ENCODE measurements at places on chromosomes 13 and 19.

GRCh38 chr13:23870356-23871140 lies 18.7 kb downstream of the MIPEP start:
- DNase-seq: no peak

DNA sequence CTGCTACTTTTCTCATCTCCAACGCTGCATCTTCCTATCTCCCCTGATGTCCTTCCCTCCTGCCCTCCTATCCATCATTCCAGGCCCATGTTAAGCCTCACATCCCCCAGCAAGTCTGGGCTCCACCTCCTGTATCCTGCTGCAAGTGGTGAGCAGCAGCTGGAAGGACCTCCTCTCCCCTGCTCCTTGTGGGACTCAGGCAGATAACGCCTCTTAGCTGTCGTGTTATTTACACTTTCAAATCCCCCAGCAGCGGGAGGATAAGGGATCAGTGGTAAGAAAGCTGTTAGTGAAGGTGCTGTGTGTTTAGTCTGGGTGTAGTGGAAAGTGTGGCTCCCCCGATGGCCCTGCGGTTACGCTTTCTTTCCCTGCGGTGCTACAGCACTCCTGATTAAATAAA lies 211.9 kb downstream of the ZNF536 start:
- DNase-seq: no peak

DNA sequence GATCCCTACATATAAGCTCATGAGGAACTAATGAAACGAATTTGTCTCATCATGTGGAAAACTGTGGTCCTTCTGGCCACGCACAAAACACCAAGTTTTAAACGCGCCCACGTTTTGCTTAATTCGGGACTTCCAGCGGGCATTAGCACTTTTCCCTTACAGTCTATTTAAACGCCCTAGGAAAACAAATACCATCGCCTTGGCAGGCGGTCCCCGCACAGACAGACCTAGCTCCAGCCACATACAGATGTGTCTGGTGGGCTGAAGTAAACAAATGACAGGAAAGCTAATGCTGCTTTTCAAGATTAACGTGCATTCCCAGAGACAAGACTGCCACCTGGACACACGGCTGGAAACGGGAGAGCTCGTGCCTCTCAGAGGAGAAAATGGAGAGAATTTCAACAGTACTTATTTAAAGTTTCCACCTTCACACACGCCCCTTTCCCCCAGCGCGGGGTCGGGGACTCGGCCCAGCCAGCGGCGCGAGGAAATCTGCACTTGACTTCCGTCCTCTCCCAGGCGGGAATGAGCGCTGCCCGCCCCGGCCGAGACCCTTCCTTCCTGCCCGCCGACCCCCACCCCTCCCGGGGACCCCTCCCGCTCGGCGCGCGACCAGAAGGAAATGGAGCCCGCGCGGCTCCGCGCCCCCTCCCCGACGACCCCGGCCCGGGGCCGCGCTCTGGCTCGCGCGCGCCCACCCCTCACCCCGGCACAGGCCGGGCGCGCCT lies 931 bp downstream of the USP12 start:
- peak; percentile 12 for DNase-seq

DNA sequence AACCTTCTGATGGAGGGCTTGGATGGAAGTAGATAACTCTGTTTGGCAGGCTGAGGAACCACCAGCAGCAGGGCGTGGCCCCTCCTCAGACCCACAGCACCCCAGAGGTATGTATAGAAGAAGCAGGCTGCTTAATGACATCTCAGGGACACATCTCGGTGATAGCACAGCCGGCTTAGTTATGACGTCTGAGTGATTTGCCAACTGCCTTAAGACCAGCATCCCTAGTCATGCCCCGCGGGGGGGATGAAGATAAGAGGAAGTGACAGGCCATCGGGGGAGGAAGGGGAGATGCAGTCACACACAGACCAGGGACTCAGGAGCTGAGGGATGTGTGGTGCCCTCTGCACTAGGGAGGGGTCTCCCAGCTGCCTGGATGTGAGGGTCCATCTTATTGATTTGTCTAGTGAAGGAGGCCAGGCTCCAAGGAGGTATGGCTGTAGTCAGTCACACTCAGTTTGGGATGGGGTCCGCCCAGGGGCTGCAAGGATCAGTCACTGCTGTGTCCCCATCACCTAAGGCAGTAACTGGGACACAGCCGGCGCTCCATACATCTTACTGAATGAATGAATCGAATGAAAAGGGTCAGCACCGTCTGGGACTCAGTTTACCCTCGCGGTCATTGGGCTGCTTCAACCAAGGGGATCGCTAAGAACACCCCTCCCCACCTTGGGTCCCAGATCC lies 19.2 kb upstream of the ERCC1 start:
- DNase-seq: peak; percentile 30

DNA sequence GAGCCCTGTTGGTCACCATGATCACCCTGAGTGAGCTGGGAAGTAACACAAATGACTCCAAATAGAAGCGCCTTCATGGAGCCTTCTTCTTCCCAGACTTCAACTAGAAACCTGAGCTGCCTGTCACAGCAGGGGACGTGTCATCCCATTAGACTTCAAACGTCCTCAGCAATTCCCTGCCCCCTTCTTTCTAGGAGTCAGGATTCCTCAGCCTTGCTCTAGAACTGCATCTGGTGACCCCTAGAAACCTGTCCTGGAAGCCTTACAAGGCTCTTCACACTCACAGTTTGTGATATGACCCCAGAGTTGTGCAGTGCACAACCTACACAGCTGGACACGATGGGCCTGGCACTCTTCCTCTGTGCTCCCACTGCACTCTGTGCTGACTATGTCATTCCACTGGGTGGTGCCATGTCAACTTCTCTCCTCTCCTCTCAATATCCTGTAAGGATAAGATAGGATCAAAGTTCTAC lies 23.6 kb upstream of the TTYH1 start:
- DNase-seq: no peak

DNA sequence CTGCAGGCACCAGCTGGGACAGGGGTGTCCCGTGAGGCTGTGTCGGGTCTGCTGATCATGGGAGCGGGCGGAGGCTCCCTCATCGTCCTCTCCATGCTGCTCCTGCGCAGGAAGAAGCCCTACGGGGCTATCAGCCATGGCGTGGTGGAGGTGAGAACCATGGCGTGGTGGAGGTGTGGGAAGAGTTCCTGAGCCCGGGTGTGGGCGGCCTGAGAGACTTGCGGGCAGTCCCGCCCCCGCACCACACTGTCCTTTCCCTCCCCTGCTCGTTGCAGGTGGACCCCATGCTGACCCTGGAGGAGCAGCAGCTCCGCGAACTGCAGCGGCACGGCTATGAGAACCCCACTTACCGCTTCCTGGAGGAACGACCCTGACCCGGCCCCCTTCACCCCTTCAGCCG lies 10.7 kb downstream of the APLP1 start:
- DNase-seq: no peak

GRCh38 chr13:88802886-88803285 lies 1131.7 kb downstream of the SLITRK5 start:
- no peak for DNase-seq

- no peak for DNase-seq
These were observed 64.8 kb downstream of the SOX1 start for GRCh38 chr13:112131713-112132113.

DNA sequence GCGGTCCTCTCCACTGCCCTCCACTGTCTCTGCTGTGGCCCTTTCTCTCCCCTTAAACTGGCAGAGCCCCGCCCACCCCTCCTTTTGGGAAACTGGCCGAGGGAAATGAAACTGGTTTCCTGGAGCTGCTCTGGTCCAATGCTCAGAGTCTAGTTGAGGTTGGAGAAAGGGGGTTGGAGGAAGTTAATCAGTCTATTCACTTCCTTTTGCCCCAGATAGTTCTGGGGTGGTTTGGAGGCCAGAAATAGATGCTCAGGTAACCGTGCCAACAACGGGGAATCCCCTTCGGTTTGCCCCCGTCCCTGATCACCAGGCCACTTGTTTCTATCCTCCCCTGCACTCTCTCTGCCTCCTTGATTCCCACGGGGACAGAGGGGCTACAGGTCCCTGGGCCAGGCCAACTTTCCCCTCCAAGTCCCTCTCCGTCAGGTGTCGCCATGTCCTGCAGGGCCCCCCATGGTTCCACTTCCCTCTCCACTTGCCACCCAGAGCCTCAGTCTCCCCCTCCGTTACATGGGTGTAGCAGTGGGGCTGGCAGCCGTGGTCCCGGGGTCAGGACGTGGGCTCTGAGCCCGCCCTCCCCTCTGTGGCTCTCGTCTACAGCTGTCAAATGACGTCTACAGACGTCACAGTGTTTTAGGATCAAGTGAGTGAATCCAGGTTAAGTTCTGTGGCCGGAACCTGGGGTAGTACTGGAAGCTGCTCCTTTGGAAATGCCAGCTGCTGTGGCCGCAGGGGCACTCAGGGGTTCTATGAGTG lies at the start of gene IL4I1:
Gene IL4I1, minus strand, starts transcription at position 25 of the 759 bp plus-strand sequence. CDS start 727 bp downstream, outside the sequence.
- DNase-seq: peak; percentile 73

DNA sequence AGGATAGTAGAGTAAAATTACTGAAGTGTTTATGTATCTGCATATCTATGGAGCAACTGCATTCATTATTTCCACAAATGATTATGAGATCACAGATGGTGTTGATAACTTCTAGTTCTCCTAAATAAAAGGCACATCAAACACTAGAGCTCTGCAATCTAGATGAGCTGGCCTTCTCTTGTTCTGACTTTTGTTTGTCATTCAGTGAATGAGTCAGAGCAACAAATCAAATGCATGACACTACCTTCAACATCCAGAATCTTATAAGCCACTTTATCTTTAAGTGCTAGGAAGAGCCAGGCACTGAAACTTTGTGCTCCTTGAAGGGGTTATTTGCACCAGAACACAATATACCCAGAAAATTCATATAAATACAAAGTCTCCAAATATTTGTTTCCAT lies 456.0 kb downstream of the PCDH17 start:
- DNase-seq: no peak

- no peak for DNase-seq
These were observed 273.1 kb downstream of the PCDH20 start for GRCh38 chr13:61142506-61142905.

GRCh38 chr19:38061294-38061693 lies 154.3 kb downstream of the SIPA1L3 start:
- DNase-seq: no peak

DNA sequence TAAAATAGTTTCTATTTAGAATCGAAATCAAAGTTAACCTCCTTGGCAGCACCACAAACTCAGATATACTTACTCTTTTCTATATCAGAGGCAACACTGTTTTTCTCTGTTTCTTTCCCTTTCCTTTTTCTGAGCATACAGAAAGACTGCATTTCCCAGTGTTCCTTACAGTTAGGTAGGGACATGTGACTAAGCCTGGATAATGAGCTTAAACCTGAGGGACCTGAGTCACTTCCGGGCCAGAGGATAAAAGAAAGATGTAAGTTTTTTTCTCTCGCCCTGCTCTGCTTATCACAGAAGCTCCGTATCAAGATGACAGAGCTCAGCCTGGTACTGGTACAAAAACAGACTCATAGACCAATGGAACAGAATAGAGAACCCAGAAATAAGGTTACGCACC lies 531.9 kb downstream of the KLF12 start:
- DNase-seq: no peak

- no peak for DNase-seq
These were observed 317.8 kb downstream of the ATP8A2 start for GRCh38 chr13:25689539-25689938.

DNA sequence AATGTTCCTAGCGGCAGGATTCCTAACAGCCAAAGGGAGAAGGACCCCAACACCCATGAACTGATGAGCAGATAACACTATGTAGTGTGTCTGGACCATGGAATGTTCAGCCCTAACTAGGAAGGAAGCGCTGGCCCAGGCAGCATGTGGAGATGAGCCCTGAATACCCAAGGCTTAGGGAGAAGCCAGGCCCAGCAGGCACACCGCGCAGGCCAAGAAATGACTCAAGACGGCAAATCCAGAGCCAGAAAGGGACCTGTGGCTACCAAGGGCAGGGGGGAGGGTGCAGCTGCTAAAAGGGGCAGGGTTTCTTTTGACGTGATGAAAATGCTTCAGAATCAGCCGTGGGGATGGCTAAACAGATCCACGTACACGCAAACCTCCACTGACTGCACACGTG lies 20.7 kb upstream of the TINCR start:
- no peak for DNase-seq

DNA sequence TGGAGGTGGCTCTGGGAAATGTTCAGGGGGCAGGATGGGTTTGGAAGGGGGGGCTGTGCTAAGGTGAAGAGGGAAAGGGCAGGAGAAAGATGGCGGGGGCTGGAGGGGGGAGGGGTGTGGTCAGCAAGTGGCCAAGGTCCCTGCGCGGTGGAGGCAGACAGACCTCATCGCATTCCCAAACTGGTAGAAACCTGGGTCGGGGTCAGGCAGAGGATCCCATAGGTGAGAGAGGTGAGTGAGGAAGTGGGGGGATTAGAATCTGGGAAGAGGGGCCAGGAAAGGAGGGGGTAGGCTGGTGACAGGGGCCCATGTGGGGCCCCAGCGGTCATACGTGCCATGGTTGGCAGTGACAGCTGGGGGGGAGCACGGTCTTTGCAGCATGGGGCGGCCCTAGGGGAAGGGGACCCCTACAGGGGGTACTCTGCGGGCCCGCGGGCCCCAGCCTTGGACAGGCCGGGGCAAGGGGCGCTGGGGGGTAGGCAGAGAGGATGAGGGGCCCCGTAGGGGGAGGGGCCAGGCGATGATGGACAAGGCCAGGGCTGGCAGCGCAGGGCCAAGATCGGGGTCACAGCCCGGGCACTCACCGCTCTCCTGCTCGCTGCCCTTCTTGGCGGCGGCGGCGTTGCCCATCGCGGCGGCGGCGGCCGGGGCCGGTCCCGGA lies 514 bp downstream of the PRKACA start:
- DNase-seq: no peak

DNA sequence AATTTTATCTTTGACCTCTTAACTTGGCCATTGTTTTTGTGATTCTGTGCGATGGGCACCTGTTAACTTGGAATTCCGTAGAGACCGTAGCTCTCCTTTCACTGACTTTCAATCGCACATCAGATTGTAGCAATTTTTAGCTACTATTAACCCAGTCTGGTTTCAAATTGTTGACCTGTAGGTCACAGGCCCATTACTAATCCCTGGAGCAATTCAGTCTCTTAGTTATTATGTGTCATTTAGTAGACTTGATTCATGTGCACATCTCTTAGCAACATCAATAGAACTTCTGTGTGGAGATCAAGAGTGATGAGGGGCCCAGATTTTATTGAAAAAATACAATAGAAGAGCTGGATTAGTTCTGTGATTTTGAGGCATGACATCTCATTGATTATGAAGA lies 549.6 kb upstream of the SLC10A2 start:
- DNase-seq: no peak

- no peak for DNase-seq
These were observed 11.8 kb downstream of the COL4A2 start for GRCh38 chr13:110318920-110319319.

DNA sequence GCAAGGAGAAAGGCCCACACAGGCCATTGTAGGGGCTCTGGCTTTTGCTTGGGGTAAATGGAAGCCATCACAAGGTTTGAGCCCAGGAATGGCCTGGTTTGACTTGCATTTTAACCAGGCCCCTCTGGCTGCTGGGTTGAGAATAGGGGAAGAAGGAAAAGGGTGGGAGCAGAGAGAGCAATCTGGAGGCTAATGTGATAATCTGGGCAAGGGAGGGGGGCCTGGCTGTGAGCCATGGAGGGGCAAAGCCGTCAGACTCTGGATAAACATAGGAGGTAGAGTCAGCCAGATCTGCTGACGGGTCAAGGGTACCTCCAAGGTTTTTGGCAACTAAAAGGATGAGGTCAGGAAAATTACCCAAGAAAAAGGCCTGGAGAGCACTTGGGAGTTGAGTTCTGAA lies 41.6 kb downstream of the RFX2 start:
- no peak for DNase-seq

All from effector memory CD4-positive, alpha-beta T cell (primary cell).